ENCODE measurements at places on chromosomes 2 and 18.

- no peak for DNase-seq
These were observed 38.7 kb downstream of the PKDCC start for GRCh38 chr2:42086500-42086953.

GRCh38 chr2:187129306-187129705 lies 280.3 kb upstream of the ZSWIM2 start:
- no peak for DNase-seq

DNA sequence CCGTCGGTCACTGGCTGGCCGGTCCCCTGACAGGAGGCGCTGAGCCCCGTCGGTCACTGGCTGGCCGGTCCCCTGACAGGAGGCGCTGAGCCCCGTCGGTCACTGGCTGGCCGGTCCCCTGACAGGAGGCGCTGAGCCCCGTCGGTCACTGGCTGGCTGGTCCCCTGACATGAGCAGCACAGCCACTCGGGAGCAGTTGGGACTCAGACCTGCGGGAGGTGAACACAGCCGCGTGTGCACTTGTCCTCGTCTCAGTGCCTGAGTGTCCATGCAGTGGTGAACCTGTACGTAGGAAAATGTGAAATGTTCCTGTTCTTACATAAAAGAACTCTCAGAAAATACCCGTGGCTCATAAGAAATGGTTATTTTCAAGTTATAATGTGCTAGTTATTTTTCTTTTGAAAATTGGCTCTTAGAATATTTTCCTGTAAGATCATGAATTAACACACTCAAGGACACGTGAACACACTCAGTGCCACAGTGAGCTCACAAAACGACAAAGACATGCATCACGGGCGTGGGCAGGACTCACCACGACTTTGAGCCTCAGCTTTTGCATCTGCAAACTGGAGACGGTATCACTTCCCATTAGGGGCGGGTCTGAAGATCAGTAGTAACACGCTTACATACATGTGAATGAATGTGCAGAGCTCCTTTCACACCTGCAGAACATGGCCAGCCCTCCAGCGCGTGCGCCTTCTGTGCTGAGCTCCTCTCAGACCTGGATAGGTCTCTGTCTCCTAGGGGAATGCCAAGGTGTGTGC lies 21.1 kb upstream of the NFATC1 start:
- no peak for DNase-seq

- no peak for DNase-seq
These were observed 226.4 kb upstream of the ID2 start for GRCh38 chr2:8455236-8456150.

DNA sequence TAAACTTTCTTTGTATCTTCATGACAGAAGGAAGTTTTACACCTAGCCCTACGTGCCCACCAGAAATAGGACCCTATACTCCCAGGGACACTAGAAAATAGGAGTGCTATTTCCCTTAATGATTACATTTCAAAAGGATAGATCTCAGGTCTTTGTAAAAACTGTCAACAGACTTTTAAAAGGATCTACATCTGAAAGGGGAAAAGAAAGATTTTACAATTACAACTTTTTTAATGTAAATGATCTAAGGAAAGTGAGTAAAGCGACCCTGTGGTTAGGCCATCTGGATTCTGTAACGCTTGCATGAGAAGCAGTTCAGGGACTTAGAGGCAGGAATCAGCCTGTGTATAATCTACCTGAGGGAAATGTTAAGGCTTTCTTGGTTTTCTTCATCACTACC lies 431.8 kb upstream of the MC4R start:
- DNase-seq: no peak

- no peak for DNase-seq
These were observed 1.2 kb downstream of the TFPI start for GRCh38 chr2:187552828-187553681.

- no peak for DNase-seq
These were observed 251.5 kb downstream of the ZNF521 start for GRCh38 chr18:25100418-25100817.

GRCh38 chr2:152126664-152127063 lies 27.8 kb upstream of the CACNB4 start:
- no peak for DNase-seq

GRCh38 chr2:188607501-188607900 lies 315.8 kb downstream of the GULP1 start:
- DNase-seq: no peak

DNA sequence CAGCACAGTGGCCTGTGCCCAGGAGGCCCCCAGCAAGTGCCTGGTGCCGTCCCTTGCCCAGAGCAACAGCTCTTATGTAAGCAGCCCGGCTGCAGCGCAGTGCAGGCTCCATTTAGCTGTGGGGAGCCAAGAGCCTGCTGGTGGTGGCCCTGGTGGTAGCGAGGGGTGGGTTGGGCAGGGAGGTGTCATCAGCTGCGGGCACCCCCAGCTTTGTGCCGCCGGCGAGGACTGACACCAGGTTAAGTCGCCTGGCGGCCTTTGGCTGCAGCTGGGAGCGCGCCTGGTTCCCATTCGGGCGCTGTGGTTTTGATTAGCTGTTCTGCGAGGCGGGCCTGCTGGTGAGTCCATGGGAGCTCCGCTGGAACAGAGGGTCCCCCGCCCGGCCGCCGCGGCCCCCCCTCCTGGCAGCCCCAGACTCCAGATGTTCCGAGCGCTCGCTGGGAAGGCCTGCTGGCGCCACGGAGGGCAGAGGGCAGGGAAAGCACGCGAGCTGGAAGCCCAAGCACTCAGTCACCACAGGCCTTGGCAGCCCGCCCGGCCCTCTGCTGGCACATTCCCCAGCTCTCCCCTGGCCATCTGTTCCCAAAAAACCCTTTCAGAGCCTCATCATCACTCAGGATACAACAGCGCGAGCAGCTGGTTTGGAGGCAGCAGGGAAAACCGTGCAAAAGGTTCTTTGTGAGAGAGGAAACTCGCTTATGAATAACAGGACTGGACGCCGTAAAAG lies 18.4 kb downstream of the ATOH8 start:
- peak; percentile 67 for DNase-seq

DNA sequence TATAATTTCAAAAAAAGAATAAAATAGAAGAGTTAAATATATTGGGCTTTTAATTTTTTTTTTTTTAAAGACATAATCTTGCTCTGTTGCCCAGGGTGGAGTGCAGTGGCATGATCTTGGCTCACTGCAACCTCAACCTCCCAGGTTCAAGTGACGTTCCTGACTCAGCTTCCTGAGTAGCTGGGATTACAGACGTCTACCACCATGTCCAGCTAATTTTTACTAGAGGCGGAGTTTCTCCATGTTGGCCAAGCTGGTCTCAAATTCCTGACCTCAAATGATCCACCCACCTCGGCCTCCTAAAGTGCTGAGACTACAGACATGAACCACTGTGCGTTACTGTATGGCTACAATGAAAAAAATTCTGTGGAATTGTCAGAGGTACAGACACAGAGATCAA lies 98.1 kb upstream of the RGPD4 start:
- no peak for DNase-seq

- no peak for DNase-seq
These were observed at the start of gene SP9 for GRCh38 chr2:174334781-174335251. Gene SP9, plus strand, starts transcription at chr2:174334954. Its CDS starts 139 bp downstream, at chr2:174335093.

DNA sequence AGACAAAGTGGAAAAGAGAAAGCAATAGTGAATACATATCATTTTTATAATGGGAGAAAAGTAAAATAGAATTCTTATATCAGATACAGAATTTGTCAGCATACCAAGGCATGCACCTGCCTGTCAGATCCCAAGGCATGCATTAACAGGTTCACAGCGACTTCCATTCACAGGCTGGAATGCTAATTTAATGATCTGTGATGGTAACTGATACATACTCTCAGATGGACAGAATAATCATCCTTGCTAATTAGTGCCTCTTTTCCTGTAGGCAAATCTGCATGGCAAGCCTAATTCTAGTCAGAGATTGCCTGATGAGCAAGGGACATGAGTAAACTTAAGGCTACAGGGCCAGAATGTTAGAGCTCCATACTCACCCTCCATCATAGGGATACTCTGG lies 76.1 kb downstream of the PRKRA start:
- no peak for DNase-seq

GRCh38 chr18:49678440-49678839 lies 116.6 kb downstream of the LIPG start:
- no peak for DNase-seq

DNA sequence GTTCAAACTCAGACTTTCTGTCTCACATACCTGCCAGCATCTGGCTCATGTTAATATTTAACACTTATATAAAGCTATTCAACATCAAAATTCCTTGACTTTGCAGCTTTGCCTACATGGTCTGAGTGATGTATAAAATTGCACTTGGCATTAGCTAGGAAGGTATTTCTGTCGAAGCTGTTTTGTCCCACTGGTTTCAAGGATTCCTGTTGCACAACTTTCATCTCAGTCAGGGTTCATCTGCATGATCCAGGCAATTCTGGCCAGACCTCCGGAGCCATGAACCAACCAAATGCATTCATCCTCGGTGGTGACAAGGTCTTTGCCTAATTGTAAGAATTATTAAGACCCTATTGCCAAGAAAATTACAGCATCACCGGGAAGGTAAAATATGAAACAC lies 185.4 kb downstream of the ZEB2 start:
- DNase-seq: no peak

DNA sequence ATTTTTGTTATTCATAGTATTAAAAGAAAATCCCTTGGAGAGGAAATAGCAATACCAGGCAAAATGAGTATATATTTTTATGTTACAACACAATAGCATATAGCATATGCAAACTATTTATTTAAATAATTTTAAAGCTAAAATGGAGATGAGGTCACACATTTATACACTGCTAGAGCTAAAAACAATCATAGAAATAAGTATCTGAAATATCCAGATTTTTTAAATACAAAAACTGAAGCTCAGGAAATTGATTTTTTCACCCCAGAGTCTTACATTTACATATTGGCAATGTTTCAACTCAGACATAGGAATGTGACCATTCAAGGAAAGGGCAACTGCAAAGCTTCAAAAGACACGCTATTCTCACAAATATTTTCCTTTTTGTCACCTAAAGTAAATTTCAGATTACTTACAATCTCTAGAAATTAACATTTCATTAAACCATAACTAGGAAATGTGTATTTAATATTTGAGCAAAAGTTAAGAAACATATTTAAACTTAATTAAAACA lies 8.9 kb downstream of the TFPI start:
- no peak for DNase-seq

DNA sequence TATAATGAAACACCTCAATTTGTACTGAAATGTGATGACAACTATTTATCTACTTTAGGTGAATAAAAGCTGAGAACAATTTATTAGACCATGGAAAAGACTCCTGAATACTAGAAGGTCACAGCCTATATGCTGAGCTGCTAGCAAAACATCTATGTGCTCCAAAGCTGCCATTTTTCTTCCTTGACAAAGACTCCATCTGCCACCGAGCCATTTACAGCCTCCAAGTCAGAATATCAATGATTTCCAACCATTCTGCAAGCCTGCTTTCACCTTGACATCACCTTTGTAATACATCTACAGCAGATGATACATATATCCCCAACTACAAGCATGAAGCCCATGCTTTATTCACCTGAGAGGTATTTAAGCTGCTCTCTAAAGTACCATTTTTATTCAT lies 84.9 kb downstream of the BAZ2B start:
- DNase-seq: no peak

DNA sequence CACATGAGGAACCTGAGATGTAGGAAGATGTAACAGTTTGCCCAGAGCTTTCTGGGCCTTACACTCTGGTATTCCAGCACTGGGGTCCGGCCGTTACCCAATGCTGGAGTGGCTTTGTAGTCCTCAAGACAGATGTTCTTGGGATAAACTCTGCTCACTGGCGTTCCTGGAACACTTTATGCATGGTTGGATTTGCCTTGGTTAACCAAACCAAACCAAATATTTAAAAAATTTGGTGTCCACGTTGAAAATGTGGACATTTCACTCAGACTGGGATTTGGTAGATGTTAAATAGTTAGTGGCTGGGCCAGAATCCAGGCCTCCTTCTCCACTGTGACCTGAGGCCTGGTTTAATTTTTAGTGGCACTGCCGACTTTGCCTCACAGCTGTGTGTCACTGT lies 81.5 kb downstream of the ACOXL start:
- no peak for DNase-seq

DNA sequence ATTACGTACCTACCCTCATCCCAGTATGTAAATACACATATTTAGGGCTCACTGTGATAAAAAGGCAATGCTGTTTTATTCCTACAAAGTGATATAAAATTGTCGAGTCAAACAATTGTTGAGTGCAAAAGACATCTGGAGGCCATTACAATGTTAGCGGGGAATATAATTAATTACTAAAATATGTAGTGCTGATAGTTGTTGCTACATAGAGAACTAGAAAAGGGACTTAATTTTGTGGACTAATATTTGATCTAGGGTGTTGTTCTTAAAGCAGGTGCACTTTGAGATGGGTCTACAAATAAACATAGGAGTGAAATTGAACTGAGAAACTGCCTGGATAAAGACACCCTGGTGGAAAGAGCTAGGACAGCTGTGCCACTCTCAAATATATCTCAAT lies 300.1 kb downstream of the NOL4 start:
- DNase-seq: no peak

GRCh38 chr2:9760069-9760901 lies 83.0 kb upstream of the TAF1B start:
- no peak for DNase-seq

DNA sequence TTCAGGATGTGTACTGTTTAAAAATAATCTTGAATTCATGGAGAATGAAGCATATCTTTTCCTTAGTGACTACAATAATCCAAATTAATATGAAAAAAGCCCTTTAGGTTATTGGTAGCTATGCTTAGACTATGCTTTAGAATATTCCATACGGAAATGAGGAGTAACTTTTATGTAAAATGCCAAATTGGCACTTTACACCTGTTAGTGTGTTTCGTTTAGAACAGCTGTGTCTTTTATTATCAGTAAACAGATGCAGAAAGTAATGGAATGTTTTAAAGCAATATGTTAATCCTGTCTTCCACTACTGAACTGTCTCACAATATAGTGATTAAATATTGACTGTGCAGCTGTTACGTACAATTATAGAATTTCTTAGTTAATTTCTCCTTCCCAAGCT lies 129.6 kb downstream of the PMS1 start:
- no peak for DNase-seq

- no peak for DNase-seq
These were observed 1.0 kb upstream of the PUM2 start for GRCh38 chr2:20351555-20352229.

DNA sequence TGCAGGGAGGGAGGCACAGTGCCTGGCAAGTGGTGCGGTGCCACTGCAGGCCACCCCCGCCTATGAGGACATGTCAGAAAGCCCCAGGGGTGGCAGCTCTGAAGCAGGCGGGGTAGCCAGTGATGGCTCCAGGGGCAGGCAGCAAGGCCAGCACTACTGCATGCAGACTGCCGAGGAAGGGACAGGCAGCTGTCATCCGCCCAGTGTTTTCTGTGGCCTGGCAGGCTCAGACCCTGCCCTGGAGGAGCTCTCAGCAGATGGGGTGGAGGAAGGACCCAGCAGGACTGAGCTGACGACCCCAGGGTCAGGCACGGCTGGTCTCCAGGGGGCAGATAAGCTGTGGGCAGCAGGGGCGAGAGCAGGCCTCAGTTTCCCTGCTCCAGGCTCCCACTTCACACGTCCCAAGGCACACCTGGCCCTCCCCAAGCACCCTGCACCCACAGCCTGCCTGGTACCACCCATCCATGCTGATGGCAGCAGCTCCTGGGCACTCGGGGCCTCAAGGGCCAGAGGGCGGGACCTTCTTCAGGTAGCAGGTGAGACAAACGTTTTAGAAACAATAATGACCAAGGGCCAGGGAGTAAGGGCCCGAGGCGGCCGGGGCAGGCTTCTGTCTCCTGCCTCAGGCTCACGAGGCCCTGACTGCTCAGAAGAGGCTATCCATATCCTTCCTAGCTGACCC lies 48.5 kb downstream of the HS6ST1 start:
- DNase-seq: no peak

GRCh38 chr2:197191940-197192322 lies 118.6 kb downstream of the ANKRD44 start:
- no peak for DNase-seq

All from cortex of kidney (tissue), 1 donor.